ENCODE measurements at places on chromosomes 13 and 19. TPM values are rescaled to one million over a fixed set of nuclear protein-coding genes. Genes with fewer than 3 reads are reported as not detected.

GRCh38 chr13:52984881-52985363 lies 43.7 kb upstream of the OLFM4 start:
- no peak overlapping the region for H3K27ac ChIP-seq
- no peaks in the 10 kb centered on the region for H3K4me1 ChIP-seq
- no peaks in the 10 kb centered on the region for H3K27me3 ChIP-seq
- no peak overlapping the region for H3K4me3 ChIP-seq

- H3K4me3 ChIP-seq: no peak overlapping the region
- no peaks in the 10 kb centered on the region for H3K36me3 ChIP-seq
- DNase-seq: no peak
- no peak overlapping the region for H3K27ac ChIP-seq
Observed at GRCh38 chr13:43760257-43760656, 26.5 kb downstream of the ENOX1 start.

DNA sequence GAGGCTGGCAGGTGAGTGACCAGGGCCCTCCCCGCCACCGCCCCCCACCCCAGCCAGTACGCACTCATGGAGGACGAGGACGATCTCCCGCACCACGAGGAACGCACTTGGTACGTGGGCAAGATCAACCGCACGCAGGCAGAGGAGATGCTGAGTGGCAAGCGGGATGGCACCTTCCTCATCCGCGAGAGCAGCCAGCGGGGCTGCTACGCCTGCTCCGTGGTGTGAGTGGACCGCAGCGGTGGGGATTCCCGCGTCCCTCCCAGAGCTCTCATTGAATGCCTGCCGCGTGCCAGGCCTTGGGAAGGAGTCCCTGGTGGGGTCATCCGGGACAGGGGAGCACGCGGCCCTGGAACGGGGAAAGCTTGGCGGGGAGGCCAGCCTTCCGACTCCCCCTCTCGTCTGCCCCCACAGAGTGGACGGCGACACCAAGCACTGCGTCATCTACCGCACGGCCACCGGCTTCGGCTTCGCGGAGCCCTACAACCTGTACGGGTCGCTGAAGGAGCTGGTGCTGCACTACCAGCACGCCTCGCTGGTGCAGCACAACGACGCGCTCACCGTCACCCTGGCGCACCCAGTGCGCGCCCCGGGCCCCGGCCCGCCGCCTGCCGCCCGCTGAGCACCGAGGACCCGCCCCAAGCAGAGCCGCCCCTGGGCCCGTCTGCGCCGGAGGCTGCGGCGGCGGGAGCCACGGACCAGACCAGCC lies 4.8 kb upstream of the IFI30 start:
- DNase-seq: peak; percentile 6
- H3K36me3 ChIP-seq: no peaks in the 10 kb centered on the region
- H3K27me3 ChIP-seq: no peaks in the 10 kb centered on the region
- no peak overlapping the region for H3K27ac ChIP-seq
- no peaks in the 10 kb centered on the region for H3K4me1 ChIP-seq

OR7D2 gene
- 0.80 TPM for total RNA-seq

DNA sequence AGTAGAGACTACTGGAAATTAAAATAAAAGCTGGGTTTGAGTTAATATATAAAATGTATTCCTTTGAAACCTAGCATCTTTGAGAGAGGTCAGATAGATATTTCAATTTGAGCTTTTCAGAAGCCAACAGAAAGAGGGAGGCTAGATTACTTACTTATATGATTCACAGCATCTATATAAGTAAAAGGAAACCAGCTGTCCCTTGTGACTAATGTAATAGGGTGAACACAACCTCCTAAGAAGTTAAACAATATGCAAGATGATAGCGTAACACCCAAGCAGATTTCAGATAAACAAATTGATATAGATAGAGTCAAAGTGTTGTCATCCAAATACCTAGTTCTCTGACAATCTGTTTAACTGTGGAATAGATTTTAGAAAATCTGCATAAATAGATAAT lies 393.5 kb upstream of the GPC6 start:
- H3K36me3 ChIP-seq: no peaks in the 10 kb centered on the region
- no peak overlapping the region for H3K4me3 ChIP-seq
- DNase-seq: no peak
- no peak overlapping the region for H3K27ac ChIP-seq
- H3K4me1 ChIP-seq: no peaks in the 10 kb centered on the region

DNA sequence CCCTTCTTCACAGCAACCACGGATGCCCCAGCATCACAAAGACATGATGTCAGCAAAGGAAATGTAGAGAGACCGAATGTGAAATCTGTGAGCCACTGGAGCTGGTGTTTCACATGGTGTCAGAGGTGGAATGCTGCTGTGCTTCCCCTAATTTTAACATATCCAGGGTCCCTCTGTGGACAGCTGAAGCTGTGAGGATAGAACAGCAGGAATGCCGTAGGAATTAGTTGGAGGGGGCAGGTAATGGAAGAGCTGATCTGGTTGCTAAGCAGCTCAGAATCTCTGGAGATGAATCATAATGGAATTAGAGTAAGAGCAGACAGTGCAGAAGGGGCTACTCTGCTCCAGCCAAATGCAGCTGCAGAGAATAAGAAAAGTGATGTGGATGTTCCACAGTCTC lies 68.9 kb upstream of the ZNF835 start:
- no peaks in the 10 kb centered on the region for H3K36me3 ChIP-seq
- no peaks in the 10 kb centered on the region for H3K27me3 ChIP-seq
- H3K4me1 ChIP-seq: no peaks in the 10 kb centered on the region

GRCh38 chr13:60090574-60090973 lies 73.2 kb downstream of the DIAPH3 start:
- no peaks in the 10 kb centered on the region for H3K36me3 ChIP-seq
- no peaks in the 10 kb centered on the region for H3K27me3 ChIP-seq

DNA sequence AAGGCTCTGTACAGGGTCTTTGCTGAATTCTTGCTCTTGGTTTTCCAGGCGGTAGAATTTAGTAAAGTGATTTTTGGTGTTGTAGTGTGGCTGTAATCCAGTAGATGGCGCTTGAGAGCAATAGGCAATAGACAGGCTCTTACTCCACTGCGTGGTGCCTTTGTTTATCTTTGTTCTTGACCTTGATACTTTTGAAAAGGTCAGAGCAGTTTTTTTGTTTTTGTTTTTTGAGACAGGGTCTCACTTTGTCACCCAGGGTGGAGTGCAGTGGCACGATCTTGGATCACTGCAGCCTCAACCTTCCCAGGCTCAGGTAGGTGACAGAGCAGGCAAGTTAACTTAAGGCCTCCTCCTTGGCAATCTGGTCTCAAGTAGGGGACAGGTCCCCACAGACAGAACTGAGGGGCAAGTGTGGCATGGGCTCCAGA lies 12.2 kb upstream of the LILRA5 start:
- no peaks in the 10 kb centered on the region for H3K4me1 ChIP-seq
- no peak overlapping the region for H3K27ac ChIP-seq
- peak; percentile 42 for DNase-seq
- H3K27me3 ChIP-seq: peaks cover 8% of the 10 kb centered on the region

- H3K4me1 ChIP-seq: peaks cover 9% of the 10 kb centered on the region
- no peak overlapping the region for H3K4me3 ChIP-seq
- H3K36me3 ChIP-seq: no peaks in the 10 kb centered on the region
- peaks cover 18% of the 10 kb centered on the region for H3K27me3 ChIP-seq
- H3K27ac ChIP-seq: no peak overlapping the region
- DNase-seq: no peak
Observed at GRCh38 chr19:55076321-55076720, 652 bp downstream of the EPS8L1 start.

HRC gene
- 0.50 TPM for total RNA-seq

Data from hepatocyte (in vitro differentiated cells).